ENCODE measurements at places on chromosomes 6 and 20. TPM values are rescaled to one million over a fixed set of nuclear protein-coding genes. Genes with fewer than 3 reads are reported as not detected.

The SLC22A3 gene
- not detected for total RNA-seq

The KCNS1 gene
- 0.30 TPM for total RNA-seq

The SOX18 gene
- total RNA-seq, result 0.84 TPM

The ECT2L gene
- total RNA-seq, result not detected
